ENCODE measurements at places on chromosomes 7 and 10.

DNA sequence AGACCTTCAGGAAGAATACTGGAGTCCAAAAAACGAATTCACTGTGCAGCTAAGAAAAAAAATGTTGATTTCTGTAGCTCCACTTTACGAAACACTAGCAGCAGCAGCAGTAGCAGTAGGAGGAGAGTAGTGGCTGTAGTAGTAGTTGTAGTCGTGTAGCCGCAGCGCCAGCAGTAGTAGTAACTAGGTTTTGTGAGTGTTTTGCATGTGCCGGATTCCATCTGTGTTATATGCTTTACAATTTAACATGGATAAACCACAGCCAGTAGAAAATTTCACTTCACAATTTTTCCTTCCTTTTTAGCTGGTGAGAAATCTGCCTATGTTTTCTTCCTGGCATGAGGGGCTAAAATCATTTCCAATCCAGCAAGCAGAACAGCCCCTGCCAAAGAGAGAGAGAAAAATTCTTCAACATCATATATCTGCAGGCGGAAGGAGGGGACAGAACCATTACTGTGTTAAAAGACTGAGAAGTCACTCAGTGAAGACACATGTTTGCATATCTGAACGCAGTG is 148.4 kb upstream of the C7orf33 start:
- DNase-seq, result no peak

GRCh38 chr10:117541909-117542705 is 439 bp upstream of the EMX2 start:
- no peak for DNase-seq

GRCh38 chr10:43649185-43649523 is 473 bp upstream of the ZNF32 start:
- DNase-seq, result no peak

GRCh38 chr7:46566097-46566774 is 645.2 kb upstream of the IGFBP3 start:
- no peak for DNase-seq

DNA sequence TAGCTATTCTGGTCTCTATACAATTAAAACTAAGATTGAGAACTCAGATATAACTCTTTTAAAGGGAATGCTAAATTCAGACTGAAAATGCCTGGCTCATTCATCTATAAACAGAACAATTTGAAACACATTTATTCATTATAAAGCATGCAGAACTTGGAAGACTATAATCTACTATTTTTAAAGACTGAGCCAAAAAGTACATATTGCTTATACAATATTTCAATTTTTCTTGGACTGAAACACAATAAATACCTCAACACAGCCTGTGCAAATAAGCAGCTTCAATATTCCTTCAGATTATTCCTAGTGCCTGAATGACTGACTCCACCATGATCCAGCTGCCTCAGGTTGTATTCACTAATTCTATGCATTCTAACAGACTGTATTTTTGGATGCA is 15.5 kb upstream of the PHYH start:
- DNase-seq, result no peak

DNA sequence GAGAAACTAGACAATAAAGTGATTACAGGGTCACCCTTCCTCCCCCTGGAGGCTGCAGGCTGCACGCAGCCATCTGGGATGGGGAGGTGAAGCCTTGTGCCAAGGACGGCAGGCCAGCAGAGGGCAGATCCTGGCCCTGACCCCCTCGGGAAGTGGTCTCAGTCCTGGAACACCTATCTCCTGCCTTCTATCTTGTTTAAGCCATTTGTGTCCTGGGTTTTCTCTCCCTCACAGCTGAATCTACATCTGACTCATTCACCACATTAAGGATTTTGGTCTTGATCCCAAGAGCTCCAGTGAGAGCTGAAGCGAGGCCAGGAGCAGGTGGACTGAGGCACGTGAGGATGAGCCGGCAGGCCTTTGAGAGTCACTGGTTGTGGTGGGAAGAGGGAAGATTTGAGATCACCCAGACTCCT is 16.4 kb upstream of the PARP12 start:
- no peak for DNase-seq

- DNase-seq, result no peak
These were observed 512.6 kb downstream of the PHTF2 start for GRCh38 chr7:78311181-78311580.

- no peak for DNase-seq
These were observed 409.0 kb downstream of the CDC14C start for GRCh38 chr7:49333180-49333881.

GRCh38 chr7:46135557-46135956 is 214.5 kb upstream of the IGFBP3 start:
- no peak for DNase-seq

DNA sequence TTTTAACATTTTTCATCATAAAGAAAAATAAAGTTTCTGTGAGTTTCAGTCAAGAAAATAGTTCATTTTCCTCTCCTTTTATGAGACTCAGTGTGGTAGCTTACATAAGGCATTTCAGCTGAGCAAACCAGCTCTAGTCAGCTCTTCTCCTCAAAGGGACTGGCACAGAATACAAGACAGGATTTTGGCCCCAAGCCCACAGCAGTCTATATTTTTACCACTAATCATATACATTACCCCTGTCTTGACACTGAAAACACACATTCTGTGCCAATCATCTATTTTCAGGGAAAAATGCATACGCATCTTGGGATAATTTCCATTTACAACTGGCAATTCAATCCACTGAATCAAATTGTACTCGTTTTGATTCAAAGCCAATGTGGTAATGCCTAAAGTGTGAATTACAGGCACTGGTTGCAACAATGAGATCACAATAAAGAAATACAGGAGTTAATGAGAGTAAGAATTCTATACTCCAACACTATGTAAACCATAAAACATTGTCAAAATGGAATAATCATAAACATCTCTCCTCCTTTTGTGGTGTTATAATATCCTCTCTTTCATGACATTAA is 186.4 kb downstream of the CACNA2D1 start:
- DNase-seq, result no peak

DNA sequence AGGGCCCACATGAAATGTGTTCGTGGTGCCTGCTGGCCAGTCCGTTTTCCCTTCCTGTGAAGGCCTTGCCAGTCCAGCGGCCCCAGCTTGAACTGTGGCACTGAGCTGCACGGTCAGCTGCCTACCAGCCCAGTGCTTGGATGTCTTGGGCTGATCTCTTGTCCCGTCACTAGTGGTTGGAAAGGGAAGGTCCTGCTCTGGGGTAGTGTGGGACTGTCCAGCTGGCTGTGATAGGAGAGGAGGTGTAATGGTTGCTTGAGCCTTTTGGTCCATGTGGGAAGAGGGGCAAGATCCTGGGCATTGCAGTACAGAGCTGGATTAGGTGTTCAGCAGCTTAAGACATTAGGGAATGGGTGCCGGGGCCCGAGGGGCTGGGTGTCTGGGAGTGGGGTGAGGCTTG is 15.0 kb downstream of the BUD23 start:
- no peak for DNase-seq
